ENCODE measurements at places on chromosomes 6 and 20.
A peak's percentile ranks its signal among the peaks of the same experiment; 100 is the strongest.

DNA sequence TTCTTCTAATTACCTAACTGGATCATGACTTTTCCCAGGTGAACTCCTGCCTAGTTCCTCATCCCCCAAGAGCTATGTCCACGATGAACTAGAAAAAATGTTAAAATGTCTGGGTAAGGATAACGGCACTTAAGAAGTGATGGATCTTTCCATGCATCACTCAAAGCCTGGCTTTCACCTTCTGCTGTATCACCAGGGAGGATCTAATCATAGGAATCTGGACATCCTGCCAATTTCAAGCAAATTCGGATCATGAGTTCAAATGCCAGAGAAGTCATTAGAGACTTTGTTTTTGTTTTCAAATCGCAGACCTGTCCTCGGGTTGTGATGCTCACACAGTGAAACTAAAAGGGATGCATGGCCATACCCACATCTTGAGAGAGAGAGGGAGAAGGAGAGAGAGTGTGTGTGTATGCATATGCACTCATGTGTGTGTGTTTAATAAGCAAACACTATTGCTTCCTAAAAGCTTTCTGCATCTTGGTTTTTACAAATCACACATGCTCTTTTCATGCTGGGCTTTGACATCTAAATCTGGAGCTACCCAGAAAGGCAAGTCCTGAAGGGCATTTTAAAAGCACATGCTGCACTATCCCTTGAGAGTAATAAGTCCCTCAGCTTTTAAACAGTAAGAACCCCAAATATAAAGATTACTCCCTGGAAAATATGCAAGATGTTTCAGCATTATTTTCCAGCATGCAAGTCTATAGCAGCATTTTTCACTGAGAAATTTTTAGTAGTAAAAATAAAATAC, 524.6 kb upstream of the NOX3 start:
- DNase-seq: no peak

- DNase-seq: no peak
These were observed 23.9 kb upstream of the ASF1A start for GRCh38 chr6:118869894-118870589.

- no peak for DNase-seq
These were observed 41.0 kb downstream of the CYP24A1 start for GRCh38 chr20:54132612-54133433.

- no peak for DNase-seq
These were observed 10.9 kb upstream of the BMP5 start for GRCh38 chr6:55886185-55886836.

GRCh38 chr6:53792016-53792415, 2.8 kb upstream of the LRRC1 start:
- no peak for DNase-seq

DNA sequence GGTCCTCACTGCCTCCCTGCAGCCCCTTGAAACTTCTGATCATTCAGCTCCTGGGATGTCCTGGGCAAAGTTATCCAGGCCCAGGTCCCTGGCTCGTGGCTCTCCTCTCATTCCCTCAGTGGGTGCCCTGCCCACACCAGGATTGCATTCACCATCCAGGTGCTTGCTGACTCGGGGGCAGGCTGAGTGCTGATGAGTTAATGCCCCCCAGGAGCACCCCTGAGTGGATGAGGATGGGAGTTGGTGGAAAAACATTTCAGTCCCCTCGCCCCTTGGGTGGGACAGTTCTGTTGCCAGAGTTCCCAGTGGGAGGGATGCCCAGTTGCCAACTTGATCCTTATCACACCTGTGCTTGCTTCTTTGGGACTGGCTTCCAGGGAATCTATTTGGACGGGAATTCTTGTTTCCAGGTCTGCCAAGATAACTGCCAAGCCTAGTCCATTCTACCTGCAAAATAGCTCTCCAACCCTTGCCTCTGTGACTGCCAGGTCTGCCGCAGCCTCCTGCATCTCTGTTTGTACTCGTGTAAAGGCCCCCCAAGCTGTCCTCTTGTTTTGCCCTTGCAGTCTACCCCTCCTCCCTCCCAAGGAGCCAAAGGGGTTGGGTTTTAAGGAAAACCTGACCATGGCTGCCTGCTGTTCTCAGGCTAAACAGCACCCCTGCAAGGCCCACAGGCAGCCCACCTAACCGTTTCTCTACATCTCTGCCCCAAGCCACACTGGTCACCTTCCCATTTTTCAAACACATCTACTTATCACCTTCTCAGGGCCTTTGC, 11.6 kb upstream of the RSPO4 start:
- DNase-seq: no peak

- DNase-seq: no peak
These were observed 6.7 kb upstream of the CDKN1A start for GRCh38 chr6:36671687-36672375.

GRCh38 chr6:5521322-5521721, 260.0 kb downstream of the FARS2 start:
- DNase-seq: no peak

GRCh38 chr6:166417285-166417691, 34.5 kb upstream of the MPC1 start:
- no peak for DNase-seq

GRCh38 chr6:158697811-158698210, 48.0 kb downstream of the SYTL3 start:
- no peak for DNase-seq

GRCh38 chr6:83119742-83120300, 52.4 kb downstream of the DOP1A start:
- no peak for DNase-seq

DNA sequence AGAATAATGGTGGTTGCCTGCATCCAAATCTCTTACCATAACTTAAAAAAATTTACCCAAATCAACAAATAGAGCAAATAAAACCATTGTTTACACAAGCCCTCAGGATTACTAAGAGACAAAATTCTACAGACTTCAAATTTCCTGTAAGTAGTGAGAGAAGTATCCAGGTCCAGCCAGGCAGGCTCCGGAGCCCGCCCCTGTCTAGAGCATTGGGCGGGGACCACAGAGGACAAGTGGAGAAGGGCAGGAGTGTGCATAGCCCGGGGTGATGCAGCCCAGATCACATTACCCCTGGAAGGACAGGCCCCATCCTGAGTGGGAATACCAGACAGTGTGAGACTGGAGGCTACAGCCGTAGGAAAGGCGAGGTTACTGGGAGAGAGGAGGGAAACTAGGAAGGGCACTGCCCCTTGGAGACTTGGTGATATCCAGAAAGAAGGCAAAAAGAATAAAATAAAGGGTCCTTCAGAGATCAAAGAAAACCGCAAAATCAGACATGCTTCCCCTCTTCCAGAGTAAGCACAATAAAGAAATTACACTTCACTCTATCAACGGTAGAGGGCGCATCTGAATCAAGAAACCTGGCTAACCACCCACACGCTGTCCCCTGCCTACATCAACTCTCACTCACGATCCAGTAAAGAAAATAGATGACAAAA, 26.6 kb downstream of the RIN2 start:
- peak; percentile 72 for DNase-seq

DNA sequence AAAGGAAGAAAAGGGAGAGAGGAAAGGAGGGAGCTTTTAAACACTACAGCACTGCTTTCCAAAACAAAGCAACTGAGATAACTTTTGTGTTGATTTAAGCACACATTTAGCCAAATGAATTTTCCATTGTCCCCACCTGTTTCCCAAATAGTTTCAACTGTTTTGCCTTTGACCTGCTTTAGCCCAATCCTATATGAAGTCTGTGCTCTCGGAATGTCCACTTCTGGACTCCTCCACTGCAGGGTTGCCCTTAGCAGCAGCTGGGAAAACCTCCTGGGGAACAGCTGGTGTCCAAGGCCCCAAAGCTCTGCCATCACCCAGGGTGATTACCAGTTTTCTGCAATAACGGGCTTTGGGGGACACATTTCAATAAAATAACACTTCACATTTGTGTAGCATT, 44.9 kb upstream of the PKHD1 start:
- no peak for DNase-seq

GRCh38 chr6:133418108-133418507, 177.0 kb downstream of the EYA4 start:
- no peak for DNase-seq

DNA sequence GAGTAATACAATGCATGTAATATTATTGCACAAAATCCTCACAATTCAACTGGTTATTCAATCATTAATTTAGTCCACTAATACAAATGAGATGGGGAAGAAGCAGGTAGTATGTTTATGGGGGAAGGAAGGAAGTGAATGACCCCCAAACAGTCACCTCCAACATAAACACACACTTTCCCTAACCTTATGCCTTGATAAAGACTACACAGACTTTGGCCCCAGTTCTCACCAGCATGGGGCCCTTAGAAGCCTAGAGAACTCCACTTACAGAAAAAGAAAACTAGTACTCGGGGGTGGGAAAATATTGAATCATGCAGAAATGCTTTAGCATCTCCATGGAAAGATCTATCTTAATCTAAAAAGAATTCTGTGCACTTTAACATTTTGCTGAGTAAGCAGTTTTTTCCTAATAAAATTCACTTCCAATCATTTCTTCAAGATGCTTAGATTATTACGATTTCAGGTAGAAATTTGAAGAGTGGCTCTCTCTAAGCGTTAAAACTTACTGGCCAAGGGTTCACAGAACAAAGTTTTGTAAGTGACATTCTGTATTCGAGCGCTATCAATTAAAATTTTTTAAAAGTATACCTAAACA, 18.8 kb downstream of the ARHGAP18 start:
- DNase-seq: no peak

GRCh38 chr20:53901497-53902096, 168.8 kb downstream of the BCAS1 start:
- DNase-seq: no peak

DNA sequence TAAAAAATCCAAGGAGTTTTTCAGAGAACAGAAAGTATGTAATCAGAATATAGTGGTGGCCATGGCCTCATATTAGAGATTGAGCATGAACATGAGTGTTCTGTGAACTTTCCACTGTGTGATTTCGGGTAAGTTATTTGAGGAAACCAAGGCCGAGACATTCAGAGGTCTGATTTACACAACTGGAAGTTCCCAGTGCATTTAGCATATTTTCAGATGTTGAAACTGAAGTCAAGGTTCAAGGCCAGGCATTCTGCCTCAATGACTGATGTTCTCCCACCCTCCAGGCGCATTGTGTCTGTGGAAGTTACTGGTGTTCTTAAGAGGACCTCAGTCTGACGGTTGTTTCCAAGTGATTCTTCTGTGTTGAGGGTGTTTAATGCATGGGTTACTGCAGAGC, 26.2 kb downstream of the RNF144B start:
- DNase-seq: no peak

GRCh38 chr6:33237741-33238140, 29.4 kb downstream of the RING1 start:
- no peak for DNase-seq

GRCh38 chr6:45174045-45174444, 154.1 kb upstream of the RUNX2 start:
- no peak for DNase-seq

GRCh38 chr6:15780437-15780836, 117.6 kb upstream of the DTNBP1 start:
- no peak for DNase-seq

DNA sequence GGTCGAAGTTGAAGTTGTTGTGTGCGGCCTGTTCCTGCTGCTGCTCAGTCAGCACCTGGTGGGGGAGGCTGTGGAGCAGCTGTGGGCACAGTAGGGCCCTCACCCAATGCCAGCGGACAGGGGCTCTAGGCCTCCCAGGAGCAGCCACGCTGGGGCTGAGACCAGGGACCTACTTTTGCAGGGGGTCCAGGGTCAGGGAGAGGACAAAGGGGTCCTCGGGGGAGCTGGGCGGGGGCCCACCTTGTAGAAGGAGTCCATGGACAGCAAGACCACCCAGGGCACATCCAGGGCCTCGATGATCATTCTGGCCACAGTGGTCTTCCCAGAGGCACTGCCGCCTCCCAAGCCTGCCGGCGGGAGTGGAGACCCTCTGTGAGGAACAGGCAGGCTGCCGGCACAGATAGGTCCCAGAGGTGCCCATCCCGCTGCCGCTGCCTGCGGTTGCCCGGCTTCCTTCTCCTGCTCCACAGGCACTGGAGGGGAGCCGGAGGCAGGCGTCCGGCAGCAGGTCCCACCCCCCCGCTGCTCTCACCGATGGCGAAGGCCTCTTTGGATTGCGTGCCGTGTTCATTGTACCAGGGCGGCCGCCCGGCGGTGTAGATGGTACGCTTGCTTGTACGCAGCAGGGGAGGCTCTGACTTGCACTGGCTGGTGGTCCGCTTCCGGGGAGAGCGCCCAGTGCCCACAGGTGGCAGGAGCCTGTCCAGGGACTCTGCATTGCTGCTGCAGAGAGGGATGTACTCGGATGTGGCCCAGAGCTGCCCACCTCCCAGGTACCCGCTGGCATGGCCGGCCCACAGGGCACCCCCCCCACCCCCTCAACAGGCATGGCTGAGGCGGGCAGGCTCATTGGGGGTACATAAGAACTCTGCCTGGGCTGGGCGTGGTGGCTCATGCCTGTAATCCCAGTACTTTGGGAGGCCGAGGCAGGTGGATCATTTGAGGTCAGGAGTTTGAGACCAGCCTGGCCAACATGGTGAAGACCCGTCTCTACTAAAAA, 10.0 kb downstream of the UCKL1 start:
- no peak for DNase-seq

DNA sequence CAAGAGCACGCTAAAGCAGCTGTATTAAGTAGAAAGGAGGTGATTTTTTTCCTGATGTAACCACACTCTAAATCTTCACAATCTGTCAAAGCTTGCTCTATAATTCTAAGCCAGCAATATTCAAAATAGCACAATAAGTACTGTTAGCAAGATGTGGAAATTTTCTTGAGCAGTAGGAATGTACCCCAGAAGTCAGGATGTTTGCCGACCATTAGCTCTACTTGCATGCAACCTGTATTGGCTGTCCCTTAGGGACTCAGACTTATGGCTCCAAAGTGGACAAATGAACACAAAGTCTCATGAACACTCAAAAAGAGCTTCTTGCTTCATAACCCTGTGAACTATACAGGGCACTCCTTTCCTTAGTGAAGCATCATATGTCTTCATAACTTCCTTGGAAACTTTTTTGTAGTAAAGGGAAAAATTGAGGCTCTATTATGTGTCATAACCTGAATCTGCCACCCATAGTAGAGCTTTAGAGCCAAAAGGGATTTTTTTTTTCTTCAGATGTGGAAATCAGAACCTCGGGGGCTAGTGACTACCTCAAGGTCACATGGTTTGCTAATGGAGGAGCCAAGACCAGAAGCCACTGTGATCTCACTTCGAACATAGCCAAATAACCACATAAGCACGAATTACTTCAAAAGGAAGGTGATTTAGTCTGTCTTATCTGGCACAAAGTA, 54.5 kb downstream of the ADGRG6 start:
- no peak for DNase-seq

DNA sequence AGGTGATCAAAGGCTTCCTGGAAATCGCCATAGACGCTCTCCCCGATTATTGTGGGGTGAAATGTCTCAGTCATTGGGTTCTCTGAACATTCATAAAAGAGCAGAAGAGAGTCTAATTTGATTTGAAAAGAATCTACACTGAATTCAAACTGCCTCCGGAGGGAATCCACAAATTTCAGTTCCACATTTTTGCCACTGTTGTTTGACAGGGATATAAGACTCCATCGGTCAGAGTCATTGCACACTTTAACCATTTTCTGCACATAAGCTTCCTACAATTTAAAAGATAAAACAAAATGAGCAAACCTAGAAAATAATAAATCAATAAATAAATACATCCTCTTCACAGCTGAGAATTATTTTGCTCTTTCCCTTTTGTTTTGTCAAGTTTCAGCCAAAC, 2.3 kb downstream of the TENT5A start:
- no peak for DNase-seq

- no peak for DNase-seq
These were observed 416 bp upstream of the POLR1H start for GRCh38 chr6:30060606-30061091.

GRCh38 chr6:29490055-29490454, 2.3 kb upstream of the MAS1L start:
- DNase-seq: no peak

Measured in ecto neural progenitor cell (in vitro differentiated cells).